Transverse colon (tissue), 4 donors: ENCODE measurements at places on chromosomes 6 and 20. TPM values are rescaled to one million over a fixed set of nuclear protein-coding genes. Genes with fewer than 3 reads are reported as not detected.

Gene E2F1
- total RNA-seq, result 2.1 TPM

Gene GABRR2
- 1.1 TPM for total RNA-seq

Gene SAMD5
- total RNA-seq, result 3.7 TPM

Gene PLCB4
- total RNA-seq, result 20.6 TPM

Gene COL9A1
- total RNA-seq, result 1.5 TPM

Gene LY6G6F
- total RNA-seq, result not detected

Gene SLC4A11
- total RNA-seq, result 0.20 TPM

Gene ABHD16B
- total RNA-seq, result not detected

Gene FUT9
- not detected for total RNA-seq

Gene MTFR2
- 5.8 TPM for total RNA-seq

Gene PPP1R3G
- total RNA-seq, result 1.2 TPM

Gene MCCD1
- total RNA-seq, result not detected

Gene FKBP1C
- total RNA-seq, result not detected

Gene RCAN2
- 7.6 TPM for total RNA-seq

Gene HLA-DPA1
- total RNA-seq, result 2.2 TPM

Gene SOX18
- 8.0 TPM for total RNA-seq

Gene PTCRA
- total RNA-seq, result not detected

Gene CALHM5
- 0.27 TPM for total RNA-seq

Gene ECT2L
- total RNA-seq, result not detected

Gene HLA-DRA
- 202 TPM for total RNA-seq

Gene TINAG
- total RNA-seq, result 27.5 TPM

Gene RRBP1
- total RNA-seq, result 219 TPM

Gene BPIFA1
- not detected for total RNA-seq

Gene PRDM13
- total RNA-seq, result not detected

Gene MYT1
- 0.16 TPM for total RNA-seq

Gene CNPY3
- 10.3 TPM for total RNA-seq

Gene FAM83C
- total RNA-seq, result not detected

Gene EFCAB8
- 0.14 TPM for total RNA-seq

Gene UFL1
- 5.2 TPM for total RNA-seq

Gene HLA-DRB1
- total RNA-seq, result 10.8 TPM

Gene IL17A
- total RNA-seq, result not detected

Gene ZC2HC1B
- not detected for total RNA-seq

Gene AIF1
- total RNA-seq, result not detected

Gene DEFB124
- not detected for total RNA-seq

Gene SCAND1
- 152 TPM for total RNA-seq

Gene KIF13A
- 38.2 TPM for total RNA-seq
